ENCODE measurements at places on chromosomes 6 and 20.

- DNase-seq, result no peak
Measured at GRCh38 chr6:123091091-123091895, 95.3 kb downstream of the CLVS2 start.

DNA sequence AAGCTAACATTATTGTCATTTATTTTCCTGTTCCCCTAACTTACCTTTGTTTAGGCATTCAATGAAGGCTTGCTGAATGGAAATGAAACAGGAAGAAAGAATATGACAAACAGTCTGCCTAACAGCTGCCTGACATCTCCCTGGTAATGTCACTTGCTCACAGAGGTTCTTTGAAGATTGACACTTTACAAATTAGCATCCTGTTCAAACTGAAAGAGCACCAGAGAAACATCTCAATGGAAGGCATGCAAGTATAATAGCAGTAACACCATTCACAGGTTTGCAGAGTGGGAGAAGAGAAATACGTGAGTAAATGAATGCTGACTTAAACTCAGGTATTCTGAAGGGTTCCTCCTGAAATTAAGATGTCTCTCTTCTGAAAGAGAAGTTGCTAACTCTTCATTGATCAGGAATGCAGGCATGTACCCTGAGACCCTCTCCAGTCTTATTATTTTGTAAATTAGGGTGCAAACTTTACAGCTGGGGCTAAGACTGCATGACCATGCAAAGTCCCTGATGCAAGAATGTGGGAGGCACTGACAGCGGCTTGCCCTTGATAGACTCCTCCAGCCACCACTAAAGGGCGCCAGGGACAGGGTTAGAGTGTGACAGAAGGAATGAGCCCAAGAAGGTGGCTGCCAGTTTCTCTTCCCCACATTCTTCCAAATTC lies 1.3 kb upstream of the SMLR1 start:
- no peak for DNase-seq

GRCh38 chr20:25461786-25462545 lies 54.5 kb downstream of the GINS1 start:
- DNase-seq, result no peak

- no peak for DNase-seq
Measured at GRCh38 chr6:14549304-14549770, 431.8 kb downstream of the CD83 start.

DNA sequence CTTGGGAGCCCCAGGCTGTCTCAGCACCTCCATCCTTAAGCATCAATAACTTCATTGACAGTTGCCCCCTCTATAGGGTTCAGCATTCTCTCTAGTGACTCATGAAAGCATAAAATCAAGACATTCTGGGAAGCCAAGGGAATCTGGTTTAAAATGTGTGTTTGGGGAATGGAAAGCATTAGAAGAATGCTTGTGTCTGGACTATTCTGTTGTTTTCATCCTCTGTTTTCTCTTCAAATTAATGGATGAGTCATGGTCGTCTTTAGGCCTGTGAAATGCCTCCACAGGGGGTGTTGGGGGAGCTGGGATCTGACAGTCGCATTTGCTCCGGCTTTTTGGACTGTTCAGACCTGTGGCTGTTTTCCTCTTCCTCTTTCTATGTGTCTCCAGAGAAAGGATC lies 279.7 kb downstream of the CDC5L start:
- DNase-seq, result no peak

GRCh38 chr6:85135376-85136094 lies 314.3 kb upstream of the NT5E start:
- no peak for DNase-seq

DNA sequence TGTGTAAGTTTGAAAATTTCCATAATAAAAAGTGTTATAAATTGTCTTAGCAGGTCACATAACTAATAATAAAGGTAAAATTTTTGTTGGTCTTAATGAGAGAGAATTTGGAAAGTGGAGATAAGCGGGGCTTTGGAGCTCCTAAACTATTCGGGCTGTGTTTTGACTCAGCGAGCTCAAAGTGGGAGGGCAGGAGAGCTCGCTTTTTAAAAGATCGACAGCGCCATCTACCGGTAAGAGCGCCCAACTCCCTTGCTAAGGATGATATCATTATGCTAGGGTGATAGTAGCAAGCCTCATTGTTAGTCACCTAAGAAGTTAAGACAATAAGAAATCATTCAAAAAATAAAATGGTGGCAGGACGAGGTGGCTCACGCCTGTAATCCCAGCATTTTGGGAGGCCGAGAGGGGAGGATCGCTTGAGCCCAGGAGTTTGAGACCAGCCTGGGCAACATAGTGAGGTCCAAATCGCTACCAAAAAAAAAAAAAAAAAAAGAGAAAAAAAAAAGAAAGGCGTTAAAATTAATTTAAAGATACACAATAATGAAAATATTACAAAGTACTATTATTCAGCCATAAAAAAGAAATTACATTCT lies 24.8 kb downstream of the C6orf15 start:
- DNase-seq, result peak; percentile 83

DNA sequence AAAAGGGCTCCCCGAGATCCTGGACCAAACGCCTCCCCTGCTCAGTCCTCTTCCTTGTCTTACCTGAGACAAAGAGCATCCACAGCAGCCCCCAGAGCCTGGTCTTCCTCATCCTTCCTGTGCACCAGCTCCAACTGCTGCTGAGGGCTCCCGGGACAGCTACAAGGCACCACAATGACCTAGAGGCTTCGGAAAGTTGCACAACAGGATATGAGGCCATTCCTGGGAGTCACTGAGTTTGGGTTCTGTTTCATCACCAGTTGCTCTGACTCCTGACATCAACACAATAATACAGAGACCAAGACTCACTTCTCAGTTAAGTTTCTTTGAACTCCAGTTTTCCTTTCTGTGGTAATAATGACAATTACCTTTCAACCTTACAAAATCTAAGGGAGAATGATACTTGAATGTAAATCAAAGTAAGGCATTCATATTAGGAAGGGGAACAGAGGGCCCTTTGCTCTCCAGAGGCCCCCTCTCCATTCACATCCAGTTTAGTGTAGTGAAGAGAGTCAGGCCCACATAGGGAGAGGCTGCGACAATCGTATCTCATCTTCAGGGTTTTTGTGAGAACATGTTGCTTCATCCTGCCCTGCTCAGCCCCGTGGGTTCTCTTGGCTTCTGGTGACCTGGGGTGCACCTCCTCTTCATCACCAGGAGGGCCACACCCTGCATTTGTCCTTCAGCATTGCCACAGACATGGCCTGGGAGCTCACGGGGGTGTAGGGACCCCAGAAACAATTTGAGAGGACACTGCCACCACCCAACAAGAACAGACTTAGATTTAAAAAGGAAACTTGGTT lies at the start of gene TREM1:
Gene TREM1 (minus strand): TSS at position 139 of the 803 bp plus-strand sequence. CDS start 27 bp downstream, at position 112.
- no peak for DNase-seq

DNA sequence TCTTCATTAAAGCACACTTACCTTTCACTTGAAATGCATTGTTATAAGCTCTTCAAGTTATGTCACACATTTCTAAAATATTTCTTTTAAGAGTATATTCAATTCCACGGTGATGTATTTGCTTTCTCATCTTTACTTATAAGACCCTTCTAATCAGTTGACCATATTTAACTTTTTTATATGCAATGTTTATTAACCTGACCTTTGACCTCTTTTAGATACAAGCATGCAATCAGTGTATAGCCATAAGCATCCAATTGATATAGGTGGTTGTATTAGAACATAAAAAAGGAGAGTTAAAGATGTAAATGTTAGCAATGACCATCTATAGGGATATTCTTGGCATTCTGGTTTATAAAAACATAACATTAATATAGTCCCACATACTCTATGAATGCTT lies 9.2 kb downstream of the USP49 start:
- no peak for DNase-seq

DNA sequence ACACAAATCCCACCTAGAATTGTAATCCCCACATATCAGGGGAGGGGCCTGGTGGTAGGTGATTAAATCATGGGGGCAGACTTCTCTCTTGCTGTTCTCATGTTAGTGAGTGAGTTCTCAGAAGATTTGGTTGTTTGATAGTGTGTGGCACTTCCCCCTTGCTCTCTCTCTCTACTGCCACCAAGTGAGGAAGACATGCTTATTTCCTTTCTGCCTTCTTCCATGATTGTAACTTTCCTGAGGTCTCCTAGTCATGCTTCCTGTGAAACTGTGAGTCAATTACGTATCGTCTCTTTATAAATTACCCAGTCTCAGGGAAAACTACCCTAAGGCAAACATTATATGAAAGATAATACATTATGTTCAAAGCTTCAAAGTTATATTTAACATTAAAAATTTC lies 1297.5 kb upstream of the CITED2 start:
- DNase-seq, result no peak

DNA sequence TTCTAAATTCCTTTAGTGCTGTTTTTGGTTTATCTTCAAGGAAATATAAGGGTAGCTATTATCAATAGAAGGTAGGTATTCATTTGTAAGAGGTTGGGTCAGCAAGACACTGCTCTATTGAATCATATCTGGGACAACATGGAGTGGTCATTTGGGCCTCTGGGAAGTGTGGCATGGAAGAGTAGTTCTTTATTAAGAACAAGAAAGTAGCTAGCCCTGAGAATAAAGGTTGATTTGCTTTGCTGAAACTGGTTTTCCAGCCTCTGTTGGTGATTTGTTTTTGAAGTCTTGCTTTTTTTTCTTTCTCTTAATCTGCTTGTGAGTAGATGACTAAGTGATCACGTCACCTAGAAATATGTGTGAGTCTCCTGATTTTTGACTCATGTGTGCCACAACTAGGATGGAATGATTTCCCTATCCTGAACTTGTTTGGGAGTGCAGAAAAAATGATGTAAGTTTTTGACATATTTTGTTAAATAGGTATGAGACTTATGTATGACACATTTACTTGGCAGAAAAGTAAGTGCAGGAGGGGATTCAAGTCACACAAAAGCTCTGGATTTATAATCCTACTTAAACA lies 381.8 kb downstream of the CENPW start:
- DNase-seq, result no peak
